ENCODE measurements at places on chromosomes 7 and 10.
A peak's percentile ranks its signal among the peaks of the same experiment; 100 is the strongest.

DNA sequence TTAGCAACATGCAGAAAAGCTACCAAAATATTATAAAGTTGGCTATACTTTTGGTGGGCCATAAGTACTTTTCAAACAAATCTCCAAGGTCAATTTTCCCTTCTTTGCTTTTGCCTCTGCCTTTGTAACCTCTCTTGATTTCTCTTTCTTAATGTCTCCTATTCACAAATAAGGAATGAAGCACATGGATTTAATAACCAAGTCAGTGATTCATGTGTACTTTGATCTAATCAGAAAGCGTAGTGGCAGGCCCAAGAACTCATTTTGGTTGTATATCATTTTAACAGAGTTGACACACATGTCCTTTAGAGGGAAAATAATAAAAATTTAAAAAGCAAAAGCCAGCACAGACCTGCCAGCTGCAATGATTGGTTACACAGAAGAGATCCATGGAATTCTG is 93.7 kb downstream of the FZD1 start:
- no peak for DNase-seq

GRCh38 chr10:115762029-115762428 is 511.0 kb downstream of the GFRA1 start:
- no peak for DNase-seq

GRCh38 chr10:52755297-52756062 is 17.1 kb downstream of the MBL2 start:
- no peak for DNase-seq

GRCh38 chr7:31051598-31052486 is at the start of gene ADCYAP1R1:
TSS of gene ADCYAP1R1 (plus strand) at chr7:31052308. CDS start at chr7:31063265, 10,957 bp downstream.
- DNase-seq, result peak; percentile 61

- no peak for DNase-seq
Observed at GRCh38 chr7:42694894-42695507, 216.9 kb downstream of the C7orf25 start.

- DNase-seq, result no peak
Observed at GRCh38 chr10:110355922-110356627, 51.4 kb upstream of the SMNDC1 start.

- no peak for DNase-seq
Observed at GRCh38 chr7:98192781-98193457, 18.3 kb upstream of the BHLHA15 start.

- DNase-seq, result no peak
Observed at GRCh38 chr10:103905441-103905840, 12.5 kb downstream of the STN1 start.

GRCh38 chr7:138880881-138881578 is 83.0 kb upstream of the ATP6V0A4 start:
- DNase-seq, result peak; percentile 55

- no peak for DNase-seq
Observed at GRCh38 chr7:135840591-135840990, 92.0 kb upstream of the FAM180A start.

GRCh38 chr7:25391295-25391861 is 163.1 kb upstream of the NPVF start:
- DNase-seq, result no peak

- DNase-seq, result no peak
Observed at GRCh38 chr7:156480671-156481070, 159.9 kb upstream of the RNF32 start.

DNA sequence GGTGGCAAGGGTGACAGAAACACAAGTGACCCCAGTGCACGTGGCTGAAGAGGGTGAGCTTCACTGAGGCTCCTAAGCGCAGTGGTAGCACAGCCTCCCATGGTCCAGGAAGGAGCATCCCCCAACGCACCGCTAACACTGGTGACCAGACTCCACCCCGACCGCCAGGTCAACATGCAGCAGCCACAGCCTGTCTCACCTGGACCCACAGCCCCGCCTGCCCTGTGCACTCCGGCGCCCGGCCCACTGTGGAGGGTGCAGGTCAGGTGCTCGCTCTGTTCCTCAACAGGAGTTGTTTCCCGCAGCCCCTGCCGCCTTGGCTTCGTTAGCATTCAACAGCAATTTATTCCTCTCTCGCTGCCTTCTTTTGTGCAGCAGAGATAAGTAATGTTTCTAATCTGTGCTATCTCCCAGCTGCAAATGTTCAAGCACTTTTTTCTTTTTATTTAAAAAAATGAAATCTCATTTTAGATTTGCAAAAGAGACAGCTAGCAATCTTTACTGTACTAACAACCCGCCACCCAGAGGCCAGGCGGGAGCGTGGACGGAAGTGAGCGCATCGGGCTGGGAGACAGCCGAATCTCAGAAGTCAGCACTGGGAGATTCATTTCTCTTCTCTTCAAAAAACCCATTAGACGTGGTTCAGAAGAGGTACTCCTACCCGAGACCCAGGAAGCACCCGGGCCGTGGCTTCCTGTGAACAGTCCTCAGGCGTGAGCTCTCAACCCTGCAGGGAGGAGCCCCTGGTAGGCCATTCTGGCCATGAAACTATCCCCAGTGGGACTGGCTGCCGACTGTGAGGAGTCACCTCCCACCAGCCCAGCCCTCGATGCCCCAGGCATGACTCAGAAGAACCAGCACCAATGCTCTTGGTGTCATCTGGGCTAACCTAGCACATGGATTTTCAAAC is 133.4 kb downstream of the MAD1L1 start:
- no peak for DNase-seq

GRCh38 chr10:117496616-117497028 is 45.9 kb upstream of the EMX2 start:
- DNase-seq, result peak; percentile 76

DNA sequence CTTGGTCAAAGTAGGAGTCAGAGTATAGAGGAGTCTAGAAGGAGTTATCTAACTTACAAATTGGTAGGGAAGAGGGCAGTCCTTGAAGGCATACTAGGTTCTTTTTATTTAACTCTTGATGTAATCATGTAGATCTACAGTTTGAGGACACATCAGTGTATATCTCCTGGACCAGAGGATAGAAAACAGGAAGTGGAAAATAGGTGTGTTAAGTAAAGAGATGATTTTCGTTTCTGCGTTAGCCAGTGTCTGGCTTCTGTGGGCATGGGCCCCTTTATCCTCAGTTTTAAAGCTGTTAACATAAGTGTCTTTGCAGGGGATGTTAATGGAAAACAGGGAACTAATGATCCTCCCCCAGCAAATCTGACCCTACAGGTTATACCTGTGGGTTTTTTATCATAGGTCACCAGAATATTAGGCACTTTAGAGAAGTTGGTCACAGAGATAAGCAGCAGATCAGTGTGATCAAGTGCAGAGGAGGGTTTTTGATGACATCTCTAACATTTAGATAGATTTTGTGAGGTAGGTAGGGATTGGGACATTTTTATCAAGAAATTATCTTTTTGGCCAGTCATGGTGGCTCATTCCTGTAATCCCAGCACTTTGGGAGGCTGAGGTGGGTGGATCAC is 58.6 kb upstream of the PRSS1 start:
- no peak for DNase-seq

GRCh38 chr7:33728873-33729551 is 176.3 kb upstream of the BMPER start:
- DNase-seq, result no peak

GRCh38 chr10:23975431-23975830 is 233.5 kb upstream of the KIAA1217 start:
- no peak for DNase-seq

DNA sequence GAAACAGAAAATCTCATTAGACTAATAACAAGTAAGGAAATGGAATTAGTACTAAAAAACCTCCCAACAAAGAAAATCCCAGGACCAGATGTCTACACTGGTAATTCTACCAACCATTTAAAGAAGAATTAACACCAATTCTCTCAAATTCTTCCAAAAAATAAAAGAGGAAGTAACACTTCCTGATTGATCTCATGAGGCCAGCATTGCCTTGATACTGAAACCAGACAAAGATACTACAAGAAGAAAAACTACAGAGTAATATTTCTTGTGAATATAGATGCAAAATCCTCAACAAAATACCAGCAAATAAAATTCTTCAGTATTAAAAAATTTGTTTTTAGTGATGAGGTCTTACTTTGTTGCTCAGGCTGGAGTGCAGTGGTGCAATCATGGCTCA is 21.3 kb downstream of the GCK start:
- DNase-seq, result no peak

- DNase-seq, result peak; percentile 34
Observed at GRCh38 chr7:31687024-31687748, at the start of gene PPP1R17. TSS of gene PPP1R17 (plus strand) at chr7:31687215. CDS start at chr7:31692442, 5,227 bp downstream.

- DNase-seq, result no peak
Observed at GRCh38 chr10:61406736-61407135, 46.4 kb downstream of the TMEM26 start.

GRCh38 chr10:27482984-27483956 is 20.8 kb upstream of the RAB18 start:
- no peak for DNase-seq

GRCh38 chr10:76550806-76551205 is 1086.8 kb downstream of the KCNMA1 start:
- DNase-seq, result no peak

DNA sequence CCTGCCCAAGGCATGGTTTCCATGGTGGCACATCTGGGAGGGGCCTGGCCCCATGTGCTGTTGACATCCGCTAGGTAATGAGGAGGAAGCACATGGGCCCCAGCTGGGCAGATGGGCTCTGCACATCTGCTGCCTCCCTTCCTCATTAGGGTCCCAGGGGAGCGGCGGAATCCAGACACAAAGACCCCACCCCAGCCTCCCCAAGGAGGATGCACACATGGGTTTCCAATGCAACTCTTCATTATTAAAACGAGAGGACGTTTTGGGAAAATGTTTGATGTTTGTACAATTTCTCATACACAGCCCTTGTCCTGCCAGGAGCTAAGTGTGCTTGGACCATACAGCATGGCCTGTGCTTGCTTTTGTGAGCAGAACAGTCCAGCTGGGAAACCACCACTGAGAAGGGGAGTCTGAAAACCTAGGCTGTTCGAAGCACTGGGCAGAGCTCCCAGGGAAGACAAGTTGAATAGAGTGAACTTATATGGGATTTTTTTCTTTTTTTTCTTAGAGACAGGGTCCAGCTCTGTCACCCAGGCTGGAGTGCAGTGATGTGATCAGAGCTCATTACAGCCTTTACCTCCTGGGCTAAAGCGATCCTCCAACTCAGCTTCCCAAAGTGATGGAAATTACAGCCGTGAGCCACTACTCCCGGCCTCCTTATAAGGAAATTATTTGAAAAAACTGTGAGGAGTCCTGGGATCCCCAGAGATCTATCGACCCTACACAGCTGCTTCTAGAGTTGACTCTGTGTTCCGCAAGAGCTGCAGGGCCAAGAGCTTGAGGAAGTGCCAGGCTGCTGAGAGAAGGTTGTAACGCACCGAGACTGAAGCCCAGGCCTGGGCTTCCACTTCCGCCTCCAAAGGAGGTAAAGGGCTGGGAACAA is 23.4 kb downstream of the FAM107B start:
- peak; percentile 57 for DNase-seq

Data from left ventricle myocardium inferior (tissue), 1 donor.